ENCODE measurements at places on chromosomes 16 and 17.
A peak's percentile ranks its signal among the peaks of the same experiment; 100 is the strongest.

DNA sequence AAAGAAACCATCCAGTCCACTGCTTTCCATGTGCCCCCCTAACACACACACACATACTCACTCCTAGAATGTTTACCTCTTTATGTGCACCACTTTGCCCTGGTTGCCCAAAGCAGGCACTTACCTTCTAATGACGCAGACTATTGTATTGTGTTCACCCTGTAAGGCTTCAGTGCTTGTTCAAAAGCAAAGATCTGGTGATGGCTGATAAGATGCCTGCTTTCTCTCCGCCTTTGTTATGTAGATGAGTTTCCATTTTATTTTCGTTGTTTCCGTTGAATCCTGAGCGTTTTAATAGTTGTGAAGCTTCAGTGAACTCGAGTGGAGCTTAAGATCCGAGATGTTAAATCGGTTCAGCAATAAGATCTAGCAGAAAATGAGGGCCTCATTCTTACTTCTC is 452.7 kb downstream of the TMEM114 start:
- DNase-seq = no peak

- no peak for DNase-seq
Observed at GRCh38 chr17:5257124-5257523, 22.5 kb upstream of the SCIMP start.

DNA sequence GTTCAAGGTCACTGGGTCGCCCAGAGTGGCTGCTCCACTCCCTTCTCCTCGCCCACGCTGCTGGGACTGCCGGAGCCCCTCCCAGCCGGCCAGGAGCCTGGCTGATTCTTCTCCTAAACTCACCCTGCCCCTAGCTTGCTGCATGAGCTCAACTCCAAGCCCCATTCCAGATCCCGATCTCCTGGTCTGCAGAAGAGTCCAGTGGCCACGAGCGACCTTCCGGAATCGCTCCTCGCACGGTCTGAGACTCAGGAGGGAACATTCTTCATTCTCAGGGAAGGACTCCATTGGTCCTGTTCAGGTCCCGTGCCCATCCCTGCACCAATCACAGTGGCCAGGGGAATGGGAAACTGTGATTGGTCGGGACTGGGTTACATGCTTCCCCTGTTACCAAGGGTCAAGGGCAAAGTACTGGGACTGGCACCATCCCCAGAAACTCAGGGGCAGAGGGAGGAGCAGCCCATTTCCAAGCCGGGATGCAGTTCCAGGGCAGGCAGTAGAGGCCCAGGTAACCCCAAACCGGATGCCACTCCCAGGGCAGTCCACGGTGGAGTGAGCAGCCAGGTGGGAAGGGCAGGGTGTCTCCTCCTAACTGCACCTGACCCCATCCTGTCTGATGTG is 24.5 kb upstream of the CIBAR2 start:
- no peak for DNase-seq

DNA sequence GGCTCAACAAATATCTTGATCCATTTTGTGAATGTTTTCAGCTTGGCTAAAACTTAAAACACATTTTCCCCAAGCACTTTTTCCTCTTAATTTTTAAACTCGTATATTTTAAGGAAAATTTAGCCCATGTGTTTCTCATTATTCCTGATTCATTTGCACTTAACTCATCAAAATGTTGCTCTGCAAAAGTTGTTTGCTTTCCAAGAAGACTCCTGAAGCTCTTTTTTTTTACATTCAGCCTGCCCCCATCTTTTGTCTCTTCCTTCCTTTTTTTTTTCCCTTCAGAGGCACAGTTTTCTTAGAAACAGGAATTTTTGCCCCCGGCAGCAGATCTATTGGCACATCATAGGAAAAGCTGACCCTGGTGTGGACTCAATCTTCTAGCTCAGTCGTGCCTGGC is 155.0 kb upstream of the SALL1 start:
- DNase-seq = peak; percentile 83

GRCh38 chr17:75845058-75845711 is 981 bp upstream of the UNC13D start:
- DNase-seq = peak; percentile 35

GRCh38 chr16:89024546-89025060 is 47.6 kb upstream of the CBFA2T3 start:
- no peak for DNase-seq

GRCh38 chr17:74040729-74041128 is 162.7 kb upstream of the RPL38 start:
- DNase-seq = no peak

- peak; percentile 55 for DNase-seq
Observed at GRCh38 chr16:82580298-82580890, 46.4 kb upstream of the CDH13 start.

- DNase-seq = no peak
Observed at GRCh38 chr17:4003131-4003500, 38.9 kb upstream of the ATP2A3 start.

GRCh38 chr17:57554826-57555635 is 190.1 kb downstream of the CCDC182 start:
- DNase-seq = no peak

- no peak for DNase-seq
Observed at GRCh38 chr17:3033248-3033640, 30.2 kb downstream of the OR1D5 start.

DNA sequence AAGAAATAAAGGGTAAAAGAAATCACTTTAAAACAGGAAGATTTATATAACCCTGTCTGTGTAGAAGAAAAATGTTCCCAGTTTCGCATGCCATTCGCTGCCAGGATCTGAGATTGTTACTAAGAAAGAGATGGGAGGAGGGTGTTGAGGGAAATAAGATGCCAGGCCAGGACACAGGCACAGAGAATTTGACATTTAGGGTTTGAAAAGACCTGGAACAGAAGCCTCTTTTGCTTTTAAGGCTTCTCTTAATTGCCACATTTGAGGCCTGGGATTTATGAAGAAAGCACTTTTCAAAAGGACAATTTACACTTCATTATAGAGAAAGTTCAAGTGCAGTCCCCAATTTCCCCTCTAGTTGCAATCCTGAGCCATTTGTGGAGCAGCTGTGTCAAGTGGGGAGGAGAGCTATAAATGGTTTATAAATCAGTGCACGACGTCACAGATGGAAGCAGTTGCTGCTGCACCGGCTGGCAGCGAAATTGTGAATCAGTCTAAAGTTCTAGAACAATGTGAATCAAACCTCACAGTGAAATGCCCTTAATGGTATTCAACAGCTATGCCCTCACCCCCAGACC is 26.5 kb upstream of the C16orf87 start:
- peak; percentile 60 for DNase-seq

- DNase-seq = no peak
Observed at GRCh38 chr17:37089956-37090355, 141.2 kb downstream of the AATF start.

GRCh38 chr17:42286411-42287221 is 1.7 kb upstream of the STAT5A start:
- no peak for DNase-seq

- peak; percentile 28 for DNase-seq
Observed at GRCh38 chr16:50467943-50468748, 80.0 kb upstream of the NKD1 start.

- DNase-seq = peak; percentile 14
Observed at GRCh38 chr16:30927789-30928378, 4.5 kb downstream of the FBXL19 start.

DNA sequence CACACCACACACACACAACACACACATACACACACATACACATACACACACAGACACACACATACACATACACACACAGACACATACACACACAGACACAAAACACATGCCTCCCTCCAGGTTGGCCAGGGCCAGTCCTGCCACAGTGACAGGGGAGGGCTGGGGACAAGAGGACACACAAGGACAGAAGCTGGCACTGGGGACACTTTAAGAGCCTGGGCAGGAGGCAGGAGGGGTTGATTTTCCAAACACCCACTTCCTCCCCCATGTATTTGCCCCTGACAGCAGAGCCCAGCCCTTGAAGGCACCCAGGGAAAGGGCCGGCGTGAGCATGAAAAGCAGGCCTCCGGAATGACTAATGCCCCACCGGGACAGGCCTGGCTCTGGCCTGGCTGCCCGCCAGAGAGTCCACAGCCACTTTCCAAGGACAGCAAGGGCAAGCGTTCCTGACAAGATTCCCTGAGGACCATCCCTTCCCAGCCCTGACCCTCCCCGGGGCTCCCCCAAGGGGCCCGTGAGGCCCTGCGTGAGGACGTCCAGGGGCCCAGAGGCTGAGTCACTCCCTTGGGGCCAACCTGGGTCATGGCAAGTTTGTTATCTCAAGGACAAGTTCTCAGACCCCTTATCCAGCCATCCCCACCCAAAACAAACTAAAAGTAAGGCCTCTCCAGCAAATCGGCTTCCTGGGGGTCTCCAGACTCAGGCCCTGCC is 235.6 kb downstream of the ZNF423 start:
- DNase-seq = peak; percentile 79

GRCh38 chr17:6996256-6997011 is 585 bp downstream of the ALOX12 start:
- DNase-seq = no peak

DNA sequence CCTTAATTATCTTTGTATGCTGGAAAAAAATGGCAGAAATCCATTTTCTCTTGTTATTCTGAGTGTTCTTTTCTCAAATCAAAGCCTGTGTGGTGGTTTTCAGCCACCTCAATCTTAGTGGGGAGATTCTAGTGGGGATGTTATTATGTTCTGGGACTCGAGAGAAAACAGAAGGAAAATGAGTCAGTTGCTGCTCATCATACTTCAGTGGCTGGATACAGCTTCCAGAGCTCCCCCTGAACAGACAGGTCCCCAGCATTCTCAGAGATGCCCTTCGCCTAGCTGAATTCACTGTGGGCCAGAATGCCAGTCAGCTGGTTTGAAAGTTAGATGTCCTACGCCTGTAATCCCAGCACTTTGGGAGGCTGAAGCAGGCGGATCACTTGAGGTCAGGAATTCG is 8.5 kb downstream of the ST6GALNAC1 start:
- peak; percentile 18 for DNase-seq

DNA sequence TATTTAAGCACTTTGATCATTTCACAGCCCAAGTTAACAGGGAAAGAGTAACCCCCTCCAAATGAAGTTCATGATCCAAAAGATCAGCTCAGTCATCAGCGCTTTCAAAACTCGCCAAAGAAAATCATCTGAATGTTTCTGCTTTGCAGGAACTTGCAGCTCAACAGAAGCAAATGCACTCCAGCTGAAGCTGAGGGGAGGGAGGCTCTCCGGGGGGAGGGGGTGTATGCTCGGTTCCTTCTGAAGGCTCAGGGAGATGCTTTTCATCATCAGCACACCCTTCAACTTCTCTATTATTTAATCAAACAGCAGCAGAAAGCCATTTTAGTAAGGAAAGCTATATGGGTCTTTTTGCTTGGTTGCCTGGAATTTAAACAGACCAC is 24.4 kb upstream of the ERN1 start:
- no peak for DNase-seq

DNA sequence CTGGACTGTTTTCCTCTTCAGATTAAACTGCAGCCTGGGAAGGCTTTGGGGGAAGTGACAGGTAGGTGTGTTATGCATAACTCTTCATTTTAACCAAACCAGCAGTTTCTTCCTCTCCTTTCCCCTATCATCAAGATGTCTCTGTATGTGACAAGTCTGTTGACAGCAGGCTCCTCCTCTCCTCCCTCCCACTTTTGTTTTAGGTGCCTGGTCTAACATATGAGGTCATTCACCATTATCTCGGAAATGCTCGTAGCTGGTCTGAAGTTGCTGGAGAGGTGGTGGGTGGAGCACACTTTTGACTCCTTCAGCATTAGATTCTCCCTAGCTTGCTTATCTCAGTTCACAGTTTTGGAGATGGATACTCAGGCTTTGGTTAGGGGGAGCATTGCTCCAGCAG is 571.0 kb upstream of the EEF2KMT start:
- DNase-seq = no peak

DNA sequence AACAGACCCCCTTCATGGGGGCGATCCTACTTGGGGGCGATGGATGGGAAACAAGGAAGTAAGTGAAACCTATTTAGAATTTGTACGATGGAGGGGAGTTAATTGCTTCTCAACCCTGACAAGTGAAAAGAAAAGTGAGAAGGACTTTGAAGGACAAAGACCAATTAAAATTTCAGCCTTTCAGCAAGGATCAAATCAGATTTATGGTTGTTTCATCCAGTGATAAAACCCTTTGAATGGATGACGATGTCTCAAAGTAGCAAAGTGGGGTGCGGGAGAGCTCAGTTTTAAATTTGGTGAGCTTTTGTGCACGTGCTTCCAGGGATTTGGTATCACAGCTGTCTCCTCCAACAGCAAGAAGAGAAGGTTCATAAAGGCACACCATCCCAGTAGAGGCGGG is 51.7 kb downstream of the CMIP start:
- DNase-seq = no peak

GRCh38 chr17:11712456-11712855 is 114.2 kb downstream of the DNAH9 start:
- DNase-seq = no peak

DNA sequence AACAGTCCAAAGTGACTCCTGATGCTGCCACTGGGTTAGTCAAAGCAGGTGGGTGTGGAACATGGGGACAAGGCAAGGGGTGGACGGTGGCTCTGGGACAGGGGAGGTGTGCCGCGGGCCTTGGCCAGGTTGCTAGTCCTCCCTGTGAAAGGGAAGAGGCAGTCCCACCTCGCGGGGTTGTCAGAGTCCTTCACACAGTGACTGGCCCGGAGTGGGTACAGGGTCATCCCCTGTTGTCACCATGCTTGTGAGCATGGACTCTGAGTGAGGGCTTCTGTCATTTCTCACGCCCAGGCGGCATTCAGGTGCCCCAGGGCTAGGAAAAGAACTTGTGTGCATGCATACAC is 3.1 kb upstream of the ZNF469 start:
- DNase-seq = no peak

DNA sequence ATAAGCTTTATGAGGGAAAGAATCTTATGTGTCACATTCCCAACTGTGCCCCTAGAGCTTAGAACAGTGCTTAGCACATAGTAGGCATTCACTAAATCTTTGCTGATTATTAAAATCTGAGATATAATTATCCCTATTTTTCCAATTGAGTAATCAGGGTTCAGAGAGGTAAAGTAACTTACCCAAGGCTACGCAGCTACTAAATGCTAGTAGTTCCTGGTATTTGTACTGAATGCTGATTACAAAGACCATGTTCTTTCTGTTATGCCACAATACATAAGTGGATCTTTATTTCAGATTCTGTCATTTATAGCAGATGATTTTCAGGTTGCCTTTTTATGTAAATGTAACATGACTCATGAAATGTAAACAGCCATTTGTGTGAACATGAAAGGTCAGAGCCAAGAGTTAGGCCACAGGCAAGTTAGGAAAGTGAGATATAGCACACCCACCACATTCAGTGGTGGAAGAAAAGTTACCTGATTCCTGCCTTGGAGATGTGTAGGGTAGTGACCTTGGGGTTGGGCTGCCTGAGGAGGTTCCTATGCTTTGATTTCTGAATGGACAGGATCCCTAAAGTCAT is 77.2 kb downstream of the FTO start:
- no peak for DNase-seq

GRCh38 chr16:17162560-17162959 is 308.2 kb downstream of the XYLT1 start:
- DNase-seq = no peak

- DNase-seq = peak; percentile 67
Observed at GRCh38 chr16:17389384-17389783, 81.4 kb downstream of the XYLT1 start.

DNA sequence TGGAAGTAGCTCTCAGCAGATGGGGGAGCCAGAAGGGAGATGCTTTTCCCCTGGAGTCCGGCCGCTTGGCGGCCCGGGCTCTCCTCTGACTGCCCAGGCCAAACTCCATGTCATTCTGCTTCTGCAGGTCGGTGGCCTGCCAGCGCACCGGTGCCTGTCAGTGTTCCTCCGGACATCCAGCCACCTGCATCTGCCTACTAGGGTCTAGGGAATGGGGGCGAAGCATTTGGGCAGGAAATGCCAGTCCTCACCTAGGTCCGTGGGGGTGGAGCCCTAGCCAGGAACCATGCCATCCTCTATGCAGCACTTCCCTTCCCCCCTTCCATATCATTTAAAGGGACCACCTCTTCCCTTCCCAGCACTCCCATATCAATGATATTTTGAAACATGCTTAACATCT is 34.2 kb downstream of the GJC1 start:
- no peak for DNase-seq
